ENCODE measurements at places on chromosomes 1 and 21.
A peak's percentile ranks its signal among the peaks of the same experiment; 100 is the strongest.

DNA sequence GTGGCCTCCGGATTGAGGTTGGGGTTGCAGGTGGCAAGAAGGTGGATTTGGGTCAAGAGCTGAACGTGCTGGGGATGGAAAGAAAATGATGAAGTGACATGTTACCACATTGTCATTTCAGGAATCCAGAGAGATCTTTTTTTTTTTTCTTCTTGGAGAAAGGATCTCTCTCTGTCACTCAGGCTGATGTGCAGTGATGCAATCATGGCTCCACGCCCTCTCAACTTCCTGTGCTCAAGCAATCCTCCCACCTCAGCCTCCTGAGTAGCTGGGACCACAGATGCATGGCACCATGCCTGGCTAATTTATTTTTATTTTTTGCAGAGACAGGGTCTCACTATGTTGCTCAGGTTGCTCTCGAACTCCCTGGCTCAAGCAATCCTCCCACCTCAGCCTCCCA lies 80.6 kb downstream of the GON4L start:
- peak; percentile 10 for DNase-seq

- DNase-seq = no peak
Observed at GRCh38 chr1:75449998-75450397, 160.9 kb downstream of the SLC44A5 start.

DNA sequence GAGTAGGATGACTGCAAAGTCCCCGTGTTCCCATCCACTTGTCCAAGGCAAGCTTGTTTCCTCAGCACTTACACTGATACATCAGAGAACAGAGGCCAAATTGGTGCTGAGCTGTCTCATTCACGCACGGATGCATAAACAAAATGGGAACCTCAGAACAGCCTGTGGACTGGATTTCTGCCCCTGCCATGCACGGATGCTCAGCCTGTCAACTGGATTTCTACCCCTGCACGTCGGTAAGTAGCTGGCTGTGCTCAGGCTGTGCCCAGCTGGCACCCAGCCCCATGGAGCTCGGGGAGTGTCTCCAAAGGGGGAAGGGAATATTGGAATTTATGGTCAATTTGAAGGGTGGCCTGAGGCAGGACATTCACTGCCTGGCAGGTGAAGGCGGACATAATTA lies 40.8 kb upstream of the TMPRSS2 start:
- DNase-seq = no peak

DNA sequence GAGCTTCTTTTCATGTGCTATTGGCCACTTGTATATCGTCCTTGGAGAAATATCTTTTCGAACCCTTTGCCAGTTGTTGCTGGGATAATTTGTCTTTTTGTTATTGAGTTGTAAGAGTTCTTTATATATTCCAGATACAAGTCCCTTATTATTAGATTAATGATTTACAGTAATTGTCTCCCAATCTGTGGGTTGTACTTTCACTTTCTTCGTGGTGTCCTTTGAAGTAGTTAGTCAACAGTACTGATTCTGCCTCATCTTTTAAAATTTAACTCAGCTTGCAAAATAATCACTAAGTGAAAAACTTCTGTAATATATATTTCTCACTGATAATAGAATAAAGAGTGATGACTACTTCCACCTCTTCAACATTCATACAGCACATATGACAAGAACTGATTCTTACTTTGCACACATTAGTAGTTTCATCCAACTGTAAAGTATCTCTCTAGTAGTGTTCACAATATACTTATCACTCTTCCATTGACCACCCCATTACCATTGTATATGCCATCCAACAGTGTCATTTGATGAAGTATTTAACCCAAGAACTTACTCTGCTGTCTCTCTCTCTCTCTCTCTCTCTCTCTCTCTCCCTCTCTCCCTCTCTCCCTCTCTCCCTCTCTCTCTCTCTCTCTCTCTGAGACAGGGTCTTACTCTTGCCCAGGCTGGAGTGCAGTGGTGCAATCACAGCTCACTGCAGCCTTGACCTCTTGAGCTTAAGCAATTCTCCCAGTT lies 104.2 kb upstream of the DMRTA2 start:
- DNase-seq = no peak

- peak; percentile 54 for DNase-seq
Observed at GRCh38 chr1:108897865-108898720, 21.3 kb downstream of the GPSM2 start.

DNA sequence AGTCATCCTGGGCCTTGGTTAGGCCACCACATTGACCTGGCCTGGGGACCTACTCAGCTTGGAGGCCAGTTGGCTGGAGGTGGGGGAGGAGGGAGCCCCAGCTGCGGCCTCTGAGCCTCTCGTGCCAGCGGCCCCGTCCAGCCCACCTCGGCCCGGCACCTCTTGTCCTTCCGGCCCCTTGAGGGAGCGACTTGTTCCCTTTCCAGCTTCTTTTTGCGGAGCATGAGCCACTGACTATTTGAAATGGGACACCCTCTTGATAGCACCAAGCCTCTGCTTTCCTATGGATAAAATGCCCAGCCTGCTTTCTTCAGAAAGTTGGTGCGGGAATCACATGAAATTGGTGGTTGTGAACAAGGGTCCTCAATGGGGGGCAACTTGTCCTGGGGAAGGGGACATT lies 24.7 kb upstream of the ARHGEF10L start:
- no peak for DNase-seq

GRCh38 chr1:26785611-26786436 lies 1.9 kb upstream of the PIGV start:
- DNase-seq = no peak

DNA sequence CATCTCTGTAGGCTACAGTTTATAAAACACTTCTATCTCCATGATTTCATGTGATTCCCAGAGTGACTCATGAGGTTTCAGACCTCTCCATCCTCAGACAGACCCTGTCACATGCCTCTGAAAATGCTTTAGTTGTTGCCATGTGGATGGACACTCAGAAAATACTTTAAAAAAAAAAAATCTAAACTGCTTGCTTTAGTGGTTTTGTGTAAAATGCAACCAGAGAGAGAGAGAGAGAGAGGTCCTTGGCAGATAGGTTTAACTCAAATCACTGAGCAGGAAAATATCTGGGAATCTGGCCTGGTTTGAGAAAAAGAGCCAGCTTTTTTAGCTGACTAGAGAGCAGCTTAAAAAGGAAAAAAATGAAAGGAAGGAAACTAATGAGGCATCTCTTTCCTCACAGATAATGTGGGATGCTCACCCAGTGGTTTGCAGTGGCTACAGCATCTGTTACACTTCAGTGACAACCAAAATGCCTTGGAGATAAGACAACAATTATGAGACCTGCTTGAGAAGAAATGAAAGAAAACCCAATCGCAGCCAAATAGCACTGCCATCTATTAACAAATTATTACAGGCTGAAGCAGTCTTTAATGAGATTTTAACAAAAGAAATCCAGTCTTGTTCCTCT lies 54.6 kb upstream of the SYT14 start:
- DNase-seq = no peak

DNA sequence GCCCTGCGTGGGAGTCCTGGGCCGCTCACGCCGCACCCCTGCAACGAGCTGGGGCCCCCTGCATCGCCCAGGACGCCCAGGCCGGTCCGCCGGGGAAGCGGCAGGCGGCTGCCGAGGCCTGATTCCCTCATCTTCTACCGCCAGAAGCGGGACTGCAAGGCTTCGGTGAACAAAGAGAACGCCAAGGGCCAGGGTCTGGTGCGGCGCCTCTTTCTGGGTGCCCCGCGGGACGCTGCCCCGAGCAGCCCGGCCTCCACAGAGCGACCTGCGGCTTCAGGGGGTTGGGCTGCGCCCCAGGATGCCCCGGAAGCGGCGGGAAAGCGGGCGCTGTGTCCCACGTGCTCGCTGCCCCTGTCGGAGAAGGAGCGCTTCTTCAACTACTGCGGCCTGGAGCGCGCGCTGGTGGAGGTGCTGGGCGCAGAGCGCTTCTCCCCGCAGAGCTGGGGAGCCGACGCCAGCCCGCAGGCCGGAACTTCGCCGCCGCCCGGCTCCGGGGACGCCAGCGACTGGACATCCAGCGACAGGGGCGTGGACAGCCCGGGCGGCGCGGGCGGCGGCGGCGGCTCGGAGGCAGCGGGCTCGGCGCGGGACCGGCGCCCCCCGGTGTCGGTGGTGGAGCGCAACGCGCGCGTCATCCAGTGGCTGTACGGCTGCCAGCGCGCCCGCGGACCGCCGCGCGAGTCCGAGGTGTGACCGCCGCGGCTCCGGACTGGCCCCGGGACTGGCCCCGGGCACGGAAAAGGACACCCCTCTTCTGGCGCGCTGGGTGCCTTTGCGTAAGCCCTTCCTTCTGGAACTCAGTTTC lies 2.7 kb downstream of the FAM110D start:
- peak; percentile 32 for DNase-seq

- DNase-seq = no peak
Observed at GRCh38 chr1:201344206-201345080, 33.0 kb downstream of the TNNT2 start.

DNA sequence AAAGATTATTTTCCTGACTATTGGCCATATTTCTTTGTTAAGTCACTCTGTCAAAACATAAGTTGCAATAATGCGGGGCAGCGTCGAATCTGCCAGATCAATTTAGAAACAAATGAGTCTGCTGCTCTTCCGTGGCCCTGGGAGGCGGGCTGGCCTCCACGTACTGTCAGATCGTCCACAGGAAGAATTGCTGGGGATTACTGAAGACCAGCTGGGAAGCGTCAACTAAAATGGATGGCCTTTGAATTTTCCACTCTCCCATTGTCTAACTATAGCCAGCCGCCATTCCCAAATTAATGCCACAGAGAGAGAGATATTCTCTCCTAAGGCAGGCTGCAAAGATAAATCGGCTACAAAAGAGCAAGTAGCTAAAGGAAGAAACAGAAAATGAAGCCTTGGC lies 560.2 kb downstream of the SMYD3 start:
- no peak for DNase-seq

GRCh38 chr1:2546515-2547209 lies 9.5 kb upstream of the TNFRSF14 start:
- peak; percentile 95 for DNase-seq

DNA sequence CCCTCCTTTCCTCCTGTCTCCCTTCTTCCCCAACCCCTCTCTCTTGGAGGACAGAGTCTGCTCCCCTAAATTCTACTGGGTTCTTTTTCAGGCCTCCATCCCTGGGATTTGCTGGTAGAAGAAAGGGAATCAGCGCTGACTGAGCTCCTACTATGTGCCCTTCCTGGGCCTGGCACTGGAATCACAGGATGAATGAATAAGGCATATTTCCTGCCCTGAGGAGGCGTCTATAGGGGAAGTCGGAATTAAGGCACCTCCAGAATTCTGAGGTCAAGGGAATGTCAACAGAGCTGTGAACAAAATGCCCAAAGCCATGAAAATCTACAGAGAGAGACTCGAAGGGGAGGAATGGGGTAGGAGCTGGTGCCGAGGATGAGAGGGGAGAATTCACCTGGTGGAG lies 17.4 kb upstream of the BTG2 start:
- no peak for DNase-seq

DNA sequence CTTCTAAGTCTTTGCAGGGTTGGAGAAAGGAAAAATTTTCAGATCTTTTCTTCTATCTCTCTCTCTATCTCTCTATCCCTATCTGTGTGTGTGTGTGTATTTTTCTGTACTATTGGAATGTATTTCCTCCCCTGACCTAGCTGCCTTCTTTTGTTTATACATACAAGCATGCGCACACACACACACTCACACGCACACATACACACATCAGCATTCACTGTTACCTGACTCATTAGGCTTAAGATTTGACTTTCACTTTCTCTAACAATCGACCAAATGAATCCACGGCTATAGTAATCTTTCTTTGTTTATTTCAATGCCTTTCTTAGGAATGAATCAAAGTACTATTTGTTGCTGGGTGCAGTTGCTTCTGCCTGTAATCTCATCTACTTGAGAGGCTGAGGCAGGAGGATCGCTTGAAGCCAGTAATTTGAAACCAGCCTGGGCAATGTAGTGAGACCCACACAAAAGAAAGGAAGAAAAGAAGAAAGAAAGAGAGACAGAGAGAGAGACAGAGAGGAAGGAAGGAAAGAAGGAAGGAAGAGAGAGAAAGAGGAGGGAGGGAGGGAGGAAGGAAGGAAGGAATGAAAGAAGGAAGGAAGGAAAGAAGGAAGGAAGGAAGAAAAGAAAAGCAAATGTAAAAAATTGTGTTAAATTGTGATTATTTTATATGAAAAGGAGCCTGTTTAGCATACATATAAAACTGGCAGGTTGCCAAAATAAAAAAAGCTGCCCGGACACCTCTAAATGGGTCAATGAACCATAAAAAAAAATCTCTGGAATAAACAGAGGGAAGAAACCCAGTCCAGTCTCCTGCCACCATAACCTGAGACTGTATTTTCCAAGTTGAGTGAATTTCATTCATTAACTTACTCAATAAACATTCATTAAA lies 206.8 kb downstream of the ZNF326 start:
- no peak for DNase-seq

GRCh38 chr21:31786164-31786920 lies 54.4 kb upstream of the SCAF4 start:
- DNase-seq = no peak

GRCh38 chr1:85582687-85583591 lies 2.4 kb downstream of the CCN1 start:
- no peak for DNase-seq

- DNase-seq = no peak
Observed at GRCh38 chr1:119795261-119796200, 15.7 kb downstream of the REG4 start.

DNA sequence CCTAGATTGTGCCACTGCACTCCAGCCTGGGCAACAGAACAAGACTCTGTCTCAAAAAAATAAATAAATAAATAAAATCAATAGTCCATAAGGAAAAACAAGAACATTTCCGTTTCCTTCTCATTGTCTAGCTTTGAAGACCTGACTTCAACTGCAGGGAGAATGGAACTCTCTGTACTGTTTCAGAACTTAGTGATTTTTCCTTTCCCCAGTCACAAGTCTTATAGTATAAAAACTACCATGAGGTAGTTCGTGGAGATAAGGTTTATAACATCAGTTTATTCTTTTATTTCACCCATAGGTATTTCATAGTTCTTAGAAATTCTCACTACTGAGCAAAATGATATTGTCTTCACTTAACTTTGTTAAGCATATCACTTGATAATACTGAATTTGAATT lies 11.4 kb upstream of the RWDD3 start:
- DNase-seq = no peak

DNA sequence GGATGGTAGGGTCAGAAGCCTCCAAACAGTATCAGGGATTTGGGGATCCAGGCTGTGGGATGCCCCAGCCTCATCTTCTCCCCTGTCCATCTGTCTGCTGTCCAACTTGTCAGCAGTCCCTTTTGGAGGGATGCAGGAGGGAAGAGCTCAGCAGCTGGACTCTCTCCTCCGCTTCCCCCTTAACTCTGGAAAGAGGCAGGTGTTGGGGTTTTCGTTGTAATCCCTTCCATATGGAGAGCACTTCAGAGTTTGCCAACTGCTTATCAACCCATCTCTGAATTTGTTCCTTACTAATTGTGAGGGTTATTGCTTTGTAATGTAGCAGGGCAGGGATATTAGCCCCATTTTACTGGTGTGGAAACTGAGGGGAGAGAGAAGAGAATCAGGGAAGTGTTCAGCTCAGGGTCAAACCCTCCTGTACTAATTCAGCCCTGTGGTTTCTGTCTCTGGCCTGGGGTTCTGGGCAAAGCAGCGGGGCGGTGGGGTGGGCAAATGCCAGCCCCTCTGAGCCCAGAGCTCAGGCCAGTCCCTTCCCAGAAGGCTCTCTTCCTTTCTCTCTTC lies 3.2 kb downstream of the CITED4 start:
- DNase-seq = no peak
